ENCODE measurements at places on chromosomes 6 and 20.

DNA sequence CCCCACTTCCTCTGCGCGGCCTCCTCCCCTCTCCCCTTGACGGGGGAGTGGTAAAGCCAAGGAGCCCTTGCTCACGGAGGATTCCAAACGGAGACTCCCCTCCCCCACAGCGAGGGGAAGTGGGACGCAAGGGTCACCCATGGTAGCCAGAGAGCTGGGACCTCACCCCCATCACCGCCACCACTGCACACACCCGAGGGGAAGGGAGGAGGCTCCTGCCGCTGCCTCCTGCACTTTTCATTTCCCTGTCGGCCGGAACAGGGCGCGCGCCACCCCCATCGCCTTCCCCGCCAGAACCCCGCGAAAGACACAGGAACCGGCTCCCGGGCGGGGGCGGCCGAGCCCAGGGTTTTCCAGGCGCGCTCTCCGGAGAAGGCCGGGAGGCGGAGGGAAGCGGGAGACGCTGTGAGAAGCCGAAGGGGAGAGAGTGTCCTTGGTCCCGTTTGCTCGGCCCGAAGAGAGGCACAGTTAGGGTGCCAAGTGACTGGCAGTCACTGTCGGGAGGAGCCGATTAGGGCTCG lies 789 bp downstream of the CCND3 start:
- no peak for DNase-seq

DNA sequence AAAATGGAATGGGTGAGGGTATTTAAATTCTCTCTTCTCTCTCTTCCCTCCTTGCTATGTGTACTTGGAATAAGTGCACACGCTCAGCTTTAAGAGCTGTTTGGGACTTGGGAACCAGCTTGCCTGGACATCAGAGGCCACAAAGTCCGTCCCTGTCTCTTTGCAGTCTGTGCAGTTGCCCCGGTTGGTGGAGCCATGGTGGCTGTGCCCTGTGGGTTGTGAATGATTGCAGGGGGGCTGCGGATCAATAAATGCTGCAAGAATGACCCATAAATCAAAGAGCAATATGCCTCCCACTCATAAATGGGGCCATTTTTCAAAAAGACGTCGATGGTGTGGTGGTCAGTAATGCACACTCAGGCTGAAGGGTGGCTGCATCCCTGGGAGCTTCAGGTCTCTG lies 135.1 kb upstream of the CST7 start:
- DNase-seq = no peak

GRCh38 chr6:12386816-12387215 lies 96.7 kb downstream of the EDN1 start:
- DNase-seq = no peak

DNA sequence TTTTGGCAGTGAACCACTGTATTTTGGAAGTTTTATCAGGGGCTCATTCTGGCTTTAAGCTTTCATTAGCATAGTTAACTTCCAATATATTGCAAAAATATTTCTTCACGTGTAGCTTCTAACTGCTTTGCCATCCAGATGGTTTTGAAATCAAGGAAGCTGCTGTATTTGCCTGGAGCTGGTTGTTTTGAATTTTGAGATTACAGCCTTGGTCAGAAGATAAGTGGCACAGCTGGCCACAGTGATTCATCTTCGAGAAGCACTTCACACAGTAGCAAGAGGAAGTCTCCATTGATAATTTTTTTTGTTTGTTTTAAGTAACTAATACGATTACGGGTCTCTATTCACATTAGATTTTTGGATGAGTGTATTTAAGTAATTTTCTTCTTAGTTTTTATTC lies 3.8 kb downstream of the APCDD1L start:
- no peak for DNase-seq

GRCh38 chr6:121563286-121563685 lies 127.8 kb downstream of the GJA1 start:
- no peak for DNase-seq

DNA sequence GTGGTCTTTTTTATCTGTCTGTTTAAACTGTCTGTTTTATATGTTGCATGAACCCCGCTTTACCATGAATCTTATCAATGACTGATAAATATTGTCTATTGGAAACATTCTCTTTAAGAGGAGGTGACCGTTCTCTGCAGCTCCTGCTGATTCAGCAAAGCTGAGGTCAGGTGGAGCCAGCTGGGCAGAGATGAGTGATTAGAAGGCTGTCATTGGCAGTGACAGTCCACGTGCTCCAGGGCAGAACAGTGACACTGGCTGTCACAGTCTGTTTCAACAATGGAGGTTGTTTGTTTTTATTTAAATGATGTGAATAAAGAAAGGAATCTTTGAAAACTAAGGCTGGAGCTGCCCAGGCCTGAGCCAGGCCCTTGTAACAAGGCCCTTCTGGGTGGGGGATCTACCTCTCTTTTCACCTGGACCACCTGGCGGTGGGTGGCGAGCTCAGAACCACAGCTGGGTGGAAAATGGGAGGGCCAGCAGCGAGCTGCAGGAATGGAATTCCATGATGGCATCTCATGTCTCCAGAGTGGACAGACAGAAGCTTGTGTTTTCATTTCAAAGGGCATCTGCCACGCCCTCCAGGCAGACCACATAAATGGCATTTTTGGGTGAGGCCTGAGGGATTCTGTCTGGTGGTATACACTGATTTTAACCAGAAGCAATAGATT lies 12.6 kb downstream of the SYNJ2 start:
- no peak for DNase-seq

DNA sequence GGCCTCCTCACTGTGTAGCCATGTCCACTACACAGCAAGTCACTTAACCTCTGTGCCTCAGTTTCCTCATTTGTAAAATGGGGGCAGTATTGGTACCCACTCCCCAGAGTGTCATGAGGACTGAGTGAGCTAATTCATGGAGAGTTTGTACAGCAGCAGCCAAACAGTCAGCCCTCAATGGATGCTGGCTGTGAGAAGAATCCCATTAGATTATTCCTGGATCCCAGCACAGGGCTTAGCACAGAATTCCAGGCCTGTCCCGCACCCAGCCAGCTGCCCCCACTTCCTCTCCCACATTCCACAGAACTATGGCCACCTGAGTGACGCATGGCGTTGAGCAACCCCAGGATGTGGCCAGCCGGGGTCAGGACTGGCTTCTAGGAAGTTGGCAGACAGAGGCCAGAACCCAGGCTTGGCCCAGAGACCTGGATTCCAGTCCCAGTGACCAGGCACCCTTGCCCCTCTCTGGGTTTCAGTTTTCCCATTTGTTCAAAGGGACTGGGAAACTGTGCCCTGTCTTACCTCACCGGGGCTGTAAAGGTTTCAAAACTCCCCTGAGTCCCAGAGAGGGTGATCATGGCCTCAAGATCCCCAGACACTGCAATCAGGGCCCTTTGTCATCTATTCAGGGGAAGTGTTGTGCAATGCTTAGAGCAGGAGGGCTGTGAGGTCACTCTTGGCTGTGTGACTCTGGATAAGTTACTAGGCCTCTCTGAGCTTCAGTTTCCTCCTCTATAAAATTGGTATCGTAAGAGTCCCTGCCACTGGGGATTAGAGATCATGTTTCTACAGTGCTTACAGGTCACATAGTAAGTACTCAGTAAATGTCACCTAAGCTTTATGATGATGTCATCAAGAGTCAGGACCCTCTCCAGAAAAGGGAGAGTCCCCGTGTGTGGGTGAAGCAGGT lies 3.0 kb upstream of the TGM2 start:
- DNase-seq = peak; percentile 84

DNA sequence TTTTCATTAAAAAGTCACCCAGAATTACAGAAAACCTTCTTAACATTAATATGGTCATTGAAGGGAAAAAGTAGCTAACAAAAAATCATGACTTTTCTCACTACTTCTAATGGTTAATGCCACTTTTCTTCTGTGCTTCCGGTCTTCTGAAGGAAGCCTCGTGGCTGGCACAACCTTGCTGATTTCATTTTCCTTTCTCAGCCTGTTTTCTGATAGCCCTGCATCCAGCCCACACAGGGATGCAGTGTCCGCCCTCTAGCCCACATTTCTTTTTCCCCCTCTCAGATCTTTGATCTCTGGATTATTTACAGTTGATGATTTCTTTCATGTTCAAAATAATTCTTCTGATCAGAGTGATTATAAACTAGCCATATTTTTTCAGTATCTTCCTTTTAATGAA lies 655.4 kb upstream of the EPHA7 start:
- DNase-seq = no peak

DNA sequence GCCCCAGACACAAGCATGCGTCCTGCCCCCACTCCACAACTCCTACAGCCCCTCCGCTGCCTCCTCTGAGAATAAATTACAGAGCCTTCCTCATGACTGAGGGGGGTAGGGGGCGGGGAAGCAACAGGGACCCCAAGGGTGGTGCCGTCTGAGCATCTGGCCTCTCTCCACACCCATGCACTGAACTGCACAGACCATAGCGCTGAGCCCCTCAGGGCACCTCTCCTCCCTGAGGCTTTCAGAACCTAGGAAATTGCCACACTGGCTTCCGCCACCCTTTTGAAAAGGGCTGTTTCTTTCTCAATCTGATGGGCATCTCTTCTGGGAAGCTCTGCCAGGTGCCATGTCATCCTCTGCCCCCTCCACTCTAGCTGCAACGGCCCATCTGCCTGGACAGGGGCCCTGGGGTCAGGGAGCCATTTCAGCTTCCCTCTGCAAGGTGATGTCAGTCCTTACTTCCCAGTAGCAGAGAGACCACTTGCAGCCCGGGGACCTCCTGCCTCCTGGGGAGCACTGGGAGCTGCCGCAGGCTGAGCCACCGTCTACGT lies 2.5 kb downstream of the CST7 start:
- no peak for DNase-seq

- DNase-seq = no peak
Observed at GRCh38 chr6:124819346-124819745, 142.9 kb upstream of the RNF217 start.

GRCh38 chr6:17907406-17908229 lies 79.8 kb downstream of the KIF13A start:
- peak; percentile 94 for DNase-seq

- DNase-seq = no peak
Observed at GRCh38 chr6:35727231-35727934, 9.4 kb upstream of the ARMC12 start.

- no peak for DNase-seq
Observed at GRCh38 chr20:58953050-58953449, 28.0 kb upstream of the NELFCD start.

DNA sequence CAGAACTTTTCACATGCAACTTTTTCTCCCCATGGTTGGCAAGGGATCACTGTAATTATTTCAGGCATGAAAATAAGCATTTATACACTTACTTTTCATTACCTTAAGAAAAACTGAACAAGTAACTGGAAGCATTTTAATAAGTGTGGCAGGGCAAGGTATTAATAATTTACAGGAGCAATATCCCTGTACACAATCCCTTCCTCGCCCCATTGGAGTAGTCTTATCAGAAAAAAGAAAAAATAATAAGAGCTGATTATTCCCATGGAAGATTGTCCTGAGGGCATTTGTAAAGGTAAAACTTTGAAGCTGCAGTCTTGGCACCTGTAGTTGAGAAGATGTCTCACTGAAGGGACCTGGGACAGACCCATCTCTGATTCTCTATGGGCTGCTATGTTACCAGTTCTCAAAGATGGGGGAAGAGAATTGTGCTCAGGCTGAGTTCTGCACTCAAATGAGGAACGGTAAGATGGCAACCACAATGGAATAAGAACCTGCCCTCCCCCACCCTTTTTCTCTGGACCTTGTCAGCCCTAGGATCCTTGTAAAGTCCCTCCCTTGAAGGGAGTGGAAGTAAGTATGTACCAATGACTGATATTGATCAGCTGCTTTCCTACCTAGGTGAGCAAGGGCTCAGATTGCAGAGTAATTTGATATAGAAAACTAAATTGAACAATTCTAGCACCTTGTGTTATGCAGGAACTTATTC lies 70.0 kb upstream of the AHI1 start:
- no peak for DNase-seq

GRCh38 chr6:4295058-4295782 lies 159.8 kb upstream of the ECI2 start:
- DNase-seq = no peak

DNA sequence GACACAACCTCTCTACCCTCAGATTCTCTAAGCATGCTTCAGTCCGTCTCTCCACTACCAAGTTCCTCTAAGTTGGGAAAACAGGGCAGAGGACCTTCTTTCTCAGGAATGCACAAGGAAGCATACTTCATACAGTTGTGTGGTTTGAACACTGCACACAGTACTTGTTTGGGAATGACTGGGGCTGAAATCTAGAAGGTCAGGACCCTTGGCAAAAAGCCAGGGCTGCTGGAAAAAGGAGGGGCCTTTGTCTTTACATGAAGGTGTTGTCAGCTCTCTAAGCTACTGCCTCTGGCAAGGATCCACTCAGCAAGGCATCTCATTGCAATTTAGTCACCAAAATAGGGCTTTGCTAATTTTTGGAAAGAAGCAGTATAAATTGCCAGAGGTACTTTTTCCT lies 20.7 kb upstream of the HEY2 start:
- DNase-seq = no peak

- no peak for DNase-seq
Observed at GRCh38 chr6:167227984-167228383, 63.1 kb upstream of the UNC93A start.

- DNase-seq = no peak
Observed at GRCh38 chr6:143183666-143184065, 123.0 kb downstream of the AIG1 start.

DNA sequence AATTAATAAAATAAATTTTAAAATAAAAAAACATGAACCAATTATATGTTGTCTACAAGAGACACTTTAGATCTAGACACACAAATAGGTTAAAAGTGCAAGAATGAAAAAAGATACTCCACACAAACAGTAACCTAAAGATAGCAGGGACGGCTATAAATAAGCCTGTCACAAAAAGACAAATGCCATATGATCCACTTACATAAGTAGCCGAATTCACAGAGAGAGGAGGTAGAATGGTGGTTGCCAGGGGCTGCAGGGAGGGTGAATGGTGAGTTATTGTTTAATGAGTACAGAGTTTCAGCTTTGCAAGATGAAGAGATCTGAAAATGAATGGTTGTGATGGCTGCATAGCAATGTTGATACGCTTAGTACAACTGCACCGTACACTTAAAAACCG lies 32.7 kb downstream of the KATNA1 start:
- no peak for DNase-seq

GRCh38 chr6:38522322-38522721 lies 117.4 kb downstream of the BTBD9 start:
- no peak for DNase-seq

- DNase-seq = no peak
Observed at GRCh38 chr6:12047304-12047703, 35.2 kb downstream of the HIVEP1 start.

All from kidney epithelial cell (primary cell).